ENCODE measurements at places on chromosomes 1 and 21. TPM values are rescaled to one million over a fixed set of nuclear protein-coding genes. Genes with fewer than 3 reads are reported as not detected.

The TRNP1 gene
- 35.4 TPM for total RNA-seq

The FAM131C gene
- total RNA-seq, result 3.5 TPM

The TRPM2 gene
- total RNA-seq, result not detected

The ZNF683 gene
- total RNA-seq, result not detected

The PPFIA4 gene
- 2.6 TPM for total RNA-seq

The ELAPOR1 gene
- 0.23 TPM for total RNA-seq

The CD247 gene
- not detected for total RNA-seq

The FCRL1 gene
- not detected for total RNA-seq

The ICOSLG gene
- total RNA-seq, result 1.3 TPM

The EXO1 gene
- 10.7 TPM for total RNA-seq

The SELP gene
- not detected for total RNA-seq

The IL12RB2 gene
- 0.56 TPM for total RNA-seq

The FAM163A gene
- total RNA-seq, result not detected

The MAP1LC3C gene
- not detected for total RNA-seq

The PLPPR4 gene
- not detected for total RNA-seq
